ENCODE measurements at places on chromosomes 1 and 21.

- DNase-seq: no peak
Observed at GRCh38 chr1:53614231-53615021, 124.5 kb downstream of the GLIS1 start.

GRCh38 chr1:207430602-207431001, 23.5 kb upstream of the CR2 start:
- no peak for DNase-seq

DNA sequence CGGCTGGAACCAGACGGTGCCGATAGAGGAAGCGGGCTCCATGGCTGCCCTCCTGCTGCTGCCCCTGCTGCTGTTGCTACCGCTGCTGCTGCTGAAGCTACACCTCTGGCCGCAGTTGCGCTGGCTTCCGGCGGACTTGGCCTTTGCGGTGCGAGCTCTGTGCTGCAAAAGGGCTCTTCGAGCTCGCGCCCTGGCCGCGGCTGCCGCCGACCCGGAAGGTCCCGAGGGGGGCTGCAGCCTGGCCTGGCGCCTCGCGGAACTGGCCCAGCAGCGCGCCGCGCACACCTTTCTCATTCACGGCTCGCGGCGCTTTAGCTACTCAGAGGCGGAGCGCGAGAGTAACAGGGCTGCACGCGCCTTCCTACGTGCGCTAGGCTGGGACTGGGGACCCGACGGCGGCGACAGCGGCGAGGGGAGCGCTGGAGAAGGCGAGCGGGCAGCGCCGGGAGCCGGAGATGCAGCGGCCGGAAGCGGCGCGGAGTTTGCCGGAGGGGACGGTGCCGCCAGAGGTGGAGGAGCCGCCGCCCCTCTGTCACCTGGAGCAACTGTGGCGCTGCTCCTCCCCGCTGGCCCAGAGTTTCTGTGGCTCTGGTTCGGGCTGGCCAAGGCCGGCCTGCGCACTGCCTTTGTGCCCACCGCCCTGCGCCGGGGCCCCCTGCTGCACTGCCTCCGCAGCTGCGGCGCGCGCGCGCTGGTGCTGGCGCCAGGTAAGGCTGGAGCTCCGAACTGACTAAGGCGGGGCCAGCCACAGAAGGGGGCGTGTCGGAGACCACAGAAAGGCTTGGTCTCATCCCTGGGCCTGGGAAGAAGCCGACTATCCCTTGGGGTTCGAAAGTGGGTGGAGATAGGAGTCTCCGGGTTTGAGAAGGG, 486 bp downstream of the SLC27A3 start:
- peak; percentile 50 for DNase-seq

GRCh38 chr1:71093938-71094337, 13.1 kb upstream of the ZRANB2 start:
- DNase-seq: no peak

GRCh38 chr1:162697140-162697895, 65.1 kb downstream of the DDR2 start:
- DNase-seq: no peak
